ENCODE measurements at places on chromosomes 3 and 15.

DNA sequence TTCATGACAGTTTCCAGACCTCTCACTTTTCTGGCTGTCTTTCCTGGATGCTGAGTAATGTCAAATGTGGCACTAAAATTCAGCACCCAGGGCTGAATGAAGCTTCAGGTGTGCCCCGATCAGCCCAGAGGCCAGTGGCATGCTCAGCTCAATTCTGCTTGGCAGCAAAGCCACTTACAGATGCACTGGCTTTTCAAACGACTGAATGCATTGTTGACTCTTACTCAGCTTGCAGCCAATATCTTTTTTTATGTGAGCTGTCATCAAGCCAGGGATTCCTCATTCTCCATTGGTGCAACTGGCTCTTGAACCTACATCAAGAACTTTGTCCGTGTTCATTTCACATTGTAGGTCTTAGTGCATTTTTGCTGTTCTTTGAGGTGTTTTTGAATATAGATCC lies 60.7 kb downstream of the ZDHHC19 start:
- no peak for DNase-seq

GRCh38 chr3:171829841-171830517 lies 13.2 kb upstream of the TMEM212 start:
- DNase-seq: peak; percentile 57

DNA sequence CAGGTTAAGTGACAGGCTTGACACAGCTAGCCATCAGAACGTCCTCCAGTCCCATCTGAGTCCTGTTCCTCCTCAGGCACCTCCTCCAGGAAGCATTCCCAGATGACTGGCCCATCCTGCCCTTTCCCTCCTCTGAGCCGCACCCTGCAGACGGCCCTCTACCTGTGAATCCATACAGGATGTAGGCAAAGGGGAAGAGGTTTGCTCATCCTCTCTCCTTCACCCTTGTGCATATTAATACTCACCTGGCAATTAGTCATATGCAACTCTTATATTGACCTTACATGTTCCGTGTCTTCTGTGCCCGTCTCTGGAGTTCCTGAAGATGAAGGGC lies 61.9 kb downstream of the SMAD3 start:
- no peak for DNase-seq

DNA sequence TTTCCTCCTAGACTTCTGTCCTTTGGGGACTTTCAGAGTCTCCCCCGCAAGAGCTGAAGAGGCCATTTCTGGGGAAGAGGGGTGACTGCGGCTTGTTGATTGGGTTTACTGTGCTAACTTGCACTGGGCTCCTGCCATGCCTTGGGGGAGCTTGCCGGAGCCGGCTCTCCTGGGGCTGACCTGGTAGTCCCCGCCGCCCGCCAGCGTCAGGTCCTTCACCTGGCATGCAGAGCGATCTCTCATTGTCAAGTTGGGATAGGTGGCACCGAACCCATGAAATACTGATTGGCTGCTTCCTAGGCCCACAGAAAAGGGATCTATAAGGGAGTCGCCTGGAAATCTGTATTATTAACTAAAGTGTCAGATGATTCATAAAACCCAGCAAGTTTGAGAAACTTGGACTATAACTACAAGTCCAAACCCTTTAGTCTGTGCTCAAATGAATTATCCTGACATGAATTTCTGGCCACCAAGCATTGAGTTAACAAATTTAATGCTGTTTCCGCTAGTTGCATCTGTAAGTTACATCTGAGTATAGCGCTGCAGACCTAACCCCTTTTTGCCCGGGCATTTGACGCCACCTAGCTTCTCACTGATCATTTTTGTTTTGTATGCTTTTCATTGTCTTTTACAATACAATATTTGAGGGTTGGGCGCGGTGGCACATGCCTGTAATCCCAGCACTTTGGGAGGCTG lies 607 bp upstream of the IMP3 start:
- DNase-seq: no peak

DNA sequence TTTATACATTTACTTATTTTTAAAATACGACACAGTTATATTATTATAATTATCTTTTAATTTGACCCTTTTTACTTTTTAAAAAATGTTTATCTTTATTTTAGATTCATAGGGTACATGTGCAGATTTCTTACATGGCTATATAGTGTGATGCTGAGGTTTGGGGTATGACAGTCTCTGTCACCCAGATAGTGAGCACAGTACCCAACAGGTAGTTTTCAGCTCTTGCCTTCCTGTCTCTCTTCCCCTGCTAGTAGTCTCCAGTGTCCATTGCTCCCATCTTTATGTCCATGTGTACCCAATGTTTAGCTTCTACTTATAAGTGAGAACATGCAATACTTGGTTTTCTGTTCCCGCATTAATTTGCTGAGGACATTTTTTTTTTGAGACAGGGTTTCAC lies 21.8 kb upstream of the KCNMB2 start:
- no peak for DNase-seq

DNA sequence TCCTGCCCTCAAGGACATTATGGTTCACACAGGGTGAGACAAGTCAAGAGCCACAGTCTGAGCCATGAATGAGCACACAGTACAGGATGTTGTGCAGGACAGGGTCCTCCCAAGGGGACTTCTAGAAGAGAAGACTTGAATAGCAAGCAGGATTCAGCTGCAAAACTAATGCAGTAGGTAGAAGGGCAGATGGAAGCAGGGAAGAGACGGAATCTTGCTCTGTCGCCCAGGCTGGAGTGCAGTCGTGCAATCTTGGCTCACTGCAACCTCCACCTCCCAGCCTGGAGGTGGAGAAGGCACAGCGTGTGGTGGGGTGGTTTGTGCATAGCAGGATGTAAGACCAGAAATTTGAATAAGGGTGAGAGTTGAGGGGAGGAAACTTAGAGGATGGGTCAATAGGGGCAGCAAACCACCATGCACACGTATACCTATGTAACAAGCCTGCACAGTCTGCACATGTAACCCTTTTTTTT lies 8.0 kb downstream of the BCL2L10 start:
- no peak for DNase-seq

- DNase-seq: no peak
These were observed 141.5 kb downstream of the LIPC start for GRCh38 chr15:58573270-58573669.

GRCh38 chr3:61960976-61961375 lies 399.6 kb downstream of the PTPRG start:
- no peak for DNase-seq

DNA sequence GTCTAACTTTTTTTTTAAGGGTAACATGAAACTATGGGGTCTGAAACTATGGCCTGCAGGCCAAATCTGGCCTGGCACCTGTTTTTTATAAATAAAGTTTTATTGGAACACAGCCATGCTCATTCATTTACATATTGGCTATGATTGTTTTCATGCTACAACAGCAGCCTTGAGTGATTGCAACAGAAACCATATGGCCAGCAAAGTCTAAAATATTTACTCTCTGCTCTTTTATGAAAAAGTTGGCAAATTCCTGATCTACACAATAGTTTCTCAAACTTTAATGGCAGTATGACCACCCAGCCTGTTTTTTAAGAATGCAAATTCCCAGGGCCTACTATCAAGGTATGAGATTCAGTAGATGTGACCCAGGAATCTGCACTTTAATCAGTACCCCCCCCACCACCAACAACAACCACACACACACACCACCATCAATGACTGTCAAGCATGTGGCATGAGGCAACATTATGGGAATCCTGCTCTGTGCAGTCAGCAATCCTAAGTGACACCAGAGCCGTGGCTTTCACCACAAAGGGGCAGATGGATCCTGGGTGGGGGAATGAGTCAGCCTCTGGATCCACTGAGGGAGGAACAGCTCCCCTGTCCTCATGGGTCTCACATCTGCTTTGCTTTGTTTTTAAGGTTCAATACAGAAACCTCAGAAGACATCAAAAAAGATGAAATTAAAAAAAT lies 142.8 kb downstream of the NTRK3 start:
- no peak for DNase-seq

- DNase-seq: no peak
These were observed 1357.1 kb upstream of the CADM2 start for GRCh38 chr3:83601704-83602103.

- no peak for DNase-seq
These were observed 43.4 kb downstream of the SEMA3G start for GRCh38 chr3:52401551-52401950.

GRCh38 chr3:170162052-170162451 lies 19.5 kb downstream of the PHC3 start:
- no peak for DNase-seq

GRCh38 chr3:177314897-177315296 lies 117.6 kb upstream of the TBL1XR1 start:
- DNase-seq: no peak

- DNase-seq: no peak
These were observed 7.9 kb upstream of the DUT start for GRCh38 chr15:48323294-48323693.

- no peak for DNase-seq
These were observed 208.2 kb upstream of the CTDSPL start for GRCh38 chr3:37653466-37653865.

DNA sequence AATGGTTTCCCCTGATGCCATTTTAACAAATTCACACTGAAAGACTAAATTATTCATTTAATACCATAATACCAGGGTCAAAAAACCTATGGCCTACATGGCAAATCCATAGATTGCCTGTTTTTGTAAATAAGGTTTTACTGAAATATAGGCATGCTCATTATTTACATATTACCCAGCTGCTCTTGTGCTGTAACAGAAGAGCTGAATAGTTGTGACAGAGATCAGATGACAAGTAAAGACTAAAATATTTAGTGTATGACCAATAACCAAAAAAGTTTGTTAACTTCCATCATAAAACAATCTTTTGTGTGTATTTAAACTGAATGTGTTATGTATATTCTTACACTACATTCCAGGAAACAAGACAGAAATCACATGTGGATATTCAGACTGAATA lies 60.2 kb downstream of the DENND4A start:
- DNase-seq: no peak

DNA sequence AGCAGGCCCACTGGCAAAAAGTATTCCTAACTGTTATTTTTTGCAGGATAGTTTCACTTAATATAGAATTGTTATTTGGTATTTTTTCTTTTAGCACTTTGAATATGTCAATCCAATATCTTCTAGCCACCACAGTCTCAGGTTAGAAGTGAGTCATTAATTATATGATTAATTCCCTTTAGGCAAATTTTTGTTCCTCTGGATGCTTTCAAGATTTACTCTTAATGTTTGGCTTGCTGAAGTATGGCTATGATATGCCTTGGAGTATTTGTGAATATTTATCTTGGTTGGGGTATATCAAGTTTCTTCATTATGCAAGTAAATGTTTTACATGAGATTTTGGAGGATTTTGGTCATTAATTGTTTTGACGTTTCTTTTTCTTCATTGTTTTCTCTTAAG lies 152.1 kb upstream of the ALCAM start:
- DNase-seq: no peak

- no peak for DNase-seq
These were observed 1.7 kb downstream of the NT5DC2 start for GRCh38 chr3:52531860-52532516.

DNA sequence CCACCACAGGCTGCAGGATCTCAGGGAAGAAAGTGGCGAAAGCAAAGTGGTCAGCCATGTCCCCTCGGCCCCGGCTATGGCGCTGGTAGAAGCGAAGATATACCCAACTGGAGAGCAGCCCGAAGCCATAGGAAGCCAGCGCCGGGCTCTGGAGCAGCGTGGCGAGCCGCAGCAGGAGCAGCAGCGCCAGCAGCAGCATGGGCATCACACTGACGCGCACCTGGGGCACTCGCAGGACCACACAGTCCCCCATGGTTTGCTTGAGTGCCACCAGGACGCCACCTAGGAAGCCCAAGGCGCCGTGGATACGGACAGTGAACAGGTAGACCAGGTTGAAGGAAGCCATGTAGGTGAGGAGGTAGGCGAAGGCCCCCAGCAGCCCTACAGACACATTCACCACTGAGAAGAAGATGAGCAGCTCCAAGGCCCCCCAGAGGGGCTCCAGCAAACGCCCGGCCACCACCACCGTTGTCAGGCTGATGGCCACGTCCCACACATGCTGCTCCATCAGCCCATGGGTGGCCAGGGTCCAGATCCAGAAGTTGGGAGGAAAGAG lies 888 bp downstream of the TMEM115 start:
- no peak for DNase-seq

- no peak for DNase-seq
These were observed 22.6 kb downstream of the ALPK3 start for GRCh38 chr15:84839714-84840113.

DNA sequence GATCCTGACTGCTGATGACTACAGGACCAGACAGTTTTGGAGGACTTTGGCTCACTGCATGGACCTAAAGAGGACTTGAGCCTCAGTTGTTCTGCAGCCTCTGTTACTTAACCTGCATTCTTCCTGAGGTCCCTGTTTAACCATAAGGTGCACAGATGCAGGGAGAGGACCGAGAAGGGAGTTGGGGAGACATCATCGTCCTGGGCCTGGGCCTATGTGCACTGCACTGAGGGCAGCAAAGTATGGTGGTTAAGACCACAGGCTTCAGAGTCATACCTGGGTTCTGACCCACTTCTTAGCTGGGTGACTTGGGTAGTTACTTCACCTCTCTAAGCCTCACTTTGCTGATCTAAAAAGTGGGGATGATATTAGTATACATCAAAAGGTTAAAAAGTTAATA lies 21.9 kb downstream of the KY start:
- DNase-seq: no peak

DNA sequence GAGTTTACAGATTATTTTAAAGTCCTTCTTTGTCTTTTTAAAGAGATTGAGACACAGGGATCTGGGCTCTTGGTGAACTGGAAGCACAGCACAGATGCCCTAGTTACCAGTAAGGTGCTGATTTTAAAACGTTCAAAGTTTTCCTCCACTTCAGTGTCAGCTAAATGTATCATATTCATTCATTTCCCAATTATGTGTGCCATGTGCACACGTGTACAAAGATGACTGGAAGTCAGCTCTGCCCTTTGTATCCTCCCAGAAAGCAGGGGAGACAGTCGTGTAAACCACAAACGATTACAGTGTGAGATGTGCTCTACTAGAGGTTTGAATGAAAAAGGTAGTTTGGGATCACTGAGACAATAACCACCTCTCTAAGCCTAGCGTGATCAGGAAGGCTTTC lies 730 bp downstream of the ZKSCAN7 start:
- DNase-seq: no peak

- DNase-seq: no peak
These were observed 118.4 kb upstream of the TMC3 start for GRCh38 chr15:81492331-81492968.

- DNase-seq: no peak
These were observed 65.8 kb downstream of the MYO5A start for GRCh38 chr15:52462806-52463360.

Measured in breast epithelium (tissue), 4 donors.